Activated CD8-positive, alpha-beta memory T cell treated with anti-CD3 and anti-CD28 coated beads for 24 hours (primary cell): ENCODE measurements at places on chromosomes 1 and 21.

DNA sequence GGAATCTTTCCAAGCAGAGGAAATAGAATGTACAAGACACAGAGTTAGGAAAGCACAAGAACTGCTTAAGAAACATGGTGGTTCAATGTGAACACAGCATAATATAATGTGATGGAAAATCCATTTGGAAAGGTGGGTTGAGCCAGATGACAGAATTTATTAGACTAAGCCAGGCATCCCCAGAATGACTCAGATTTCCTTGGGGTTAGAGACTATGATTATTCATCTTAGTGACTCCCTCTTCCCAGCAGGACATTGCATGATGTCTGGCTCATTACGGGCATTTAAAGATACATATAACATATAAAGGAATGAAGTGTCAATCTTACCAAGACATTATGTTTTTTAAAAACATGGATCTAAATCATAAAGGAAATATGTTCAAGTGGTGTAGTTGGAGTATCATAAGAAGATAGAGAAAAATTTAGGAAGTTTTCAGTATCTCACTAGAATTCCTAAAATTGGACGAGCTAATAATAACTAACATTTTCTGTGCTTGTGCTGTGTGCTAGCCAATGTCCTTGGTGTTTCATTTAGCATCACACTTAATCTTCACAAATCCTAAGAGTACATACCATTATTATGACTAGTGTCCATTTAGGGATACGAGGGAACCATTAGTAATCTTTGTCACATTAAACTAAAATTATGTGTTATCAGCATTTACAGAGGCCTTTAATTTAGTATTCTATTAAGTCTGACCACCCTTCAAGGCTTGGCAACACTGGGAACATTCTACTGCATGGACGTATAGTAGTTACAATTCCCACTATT, 41.0 kb upstream of the ST6GALNAC5 start:
- no peak for DNase-seq

- no peak for DNase-seq
Observed at GRCh38 chr1:238346340-238346739, 455.6 kb upstream of the ZP4 start.

DNA sequence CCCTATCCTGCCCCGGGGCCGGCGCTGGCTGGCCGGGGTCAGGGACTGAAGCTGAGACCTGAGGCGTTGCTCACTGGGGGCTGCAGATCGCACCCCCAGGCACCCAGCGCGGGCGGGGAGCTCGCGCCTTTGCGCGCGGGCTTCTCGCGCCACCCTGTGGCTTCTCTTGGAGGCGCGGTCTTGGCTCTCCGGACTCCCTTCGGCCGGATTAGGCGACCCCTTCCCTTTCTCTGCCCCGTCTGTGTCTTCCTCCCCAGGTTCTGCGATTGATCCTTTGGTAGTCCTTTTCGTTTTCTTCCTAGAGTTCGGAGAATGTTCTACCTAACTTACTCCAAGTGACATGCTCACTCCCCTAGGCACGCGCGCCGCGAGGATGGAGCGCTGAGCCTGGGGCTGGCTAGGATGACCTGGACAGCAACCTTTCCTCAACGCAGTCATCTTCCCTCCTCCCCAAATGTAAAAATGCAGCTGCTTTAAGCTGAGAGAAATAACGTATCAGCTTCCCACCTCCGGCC, 495 bp upstream of the NTRK1 start:
- peak; percentile 87 for DNase-seq

DNA sequence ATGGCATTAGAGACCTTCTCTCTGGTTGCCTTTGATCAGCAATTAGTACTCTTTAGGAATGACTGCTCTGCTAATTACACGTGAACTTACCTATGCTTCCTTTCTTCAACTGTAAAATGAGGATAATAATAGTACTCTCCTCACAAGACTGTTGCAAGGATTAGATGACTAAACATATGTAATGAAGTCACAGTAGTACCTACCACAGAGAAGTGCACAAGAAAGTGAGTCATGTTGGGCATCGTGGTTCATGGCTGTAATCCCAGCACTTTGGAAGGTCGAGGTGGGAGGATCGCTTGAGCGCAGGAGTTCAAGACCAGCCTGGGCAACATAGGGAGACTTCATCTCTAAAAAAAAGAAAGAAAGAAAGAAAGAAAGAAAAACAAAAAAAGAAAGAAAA, 68.1 kb upstream of the AK4 start:
- no peak for DNase-seq

DNA sequence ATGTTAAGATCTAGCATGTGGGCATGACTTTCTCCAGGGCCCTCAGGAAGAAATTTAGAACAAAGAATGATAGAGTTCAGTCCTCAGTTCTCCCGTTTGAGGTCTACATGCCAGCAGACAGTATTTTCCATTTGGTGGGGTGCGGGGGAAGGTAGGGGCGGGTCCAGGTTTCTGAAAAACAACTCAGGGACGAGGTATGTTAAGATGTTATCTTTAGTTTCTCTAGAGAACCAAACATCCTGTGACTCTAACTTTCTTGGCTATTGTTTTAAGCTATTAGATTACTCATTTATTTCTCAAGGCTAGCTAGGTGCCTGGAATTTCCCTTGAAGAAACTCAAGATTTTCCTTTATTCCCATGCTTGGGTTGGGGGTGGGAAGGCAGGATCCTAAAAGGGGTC, 42.3 kb upstream of the SYT14 start:
- no peak for DNase-seq

DNA sequence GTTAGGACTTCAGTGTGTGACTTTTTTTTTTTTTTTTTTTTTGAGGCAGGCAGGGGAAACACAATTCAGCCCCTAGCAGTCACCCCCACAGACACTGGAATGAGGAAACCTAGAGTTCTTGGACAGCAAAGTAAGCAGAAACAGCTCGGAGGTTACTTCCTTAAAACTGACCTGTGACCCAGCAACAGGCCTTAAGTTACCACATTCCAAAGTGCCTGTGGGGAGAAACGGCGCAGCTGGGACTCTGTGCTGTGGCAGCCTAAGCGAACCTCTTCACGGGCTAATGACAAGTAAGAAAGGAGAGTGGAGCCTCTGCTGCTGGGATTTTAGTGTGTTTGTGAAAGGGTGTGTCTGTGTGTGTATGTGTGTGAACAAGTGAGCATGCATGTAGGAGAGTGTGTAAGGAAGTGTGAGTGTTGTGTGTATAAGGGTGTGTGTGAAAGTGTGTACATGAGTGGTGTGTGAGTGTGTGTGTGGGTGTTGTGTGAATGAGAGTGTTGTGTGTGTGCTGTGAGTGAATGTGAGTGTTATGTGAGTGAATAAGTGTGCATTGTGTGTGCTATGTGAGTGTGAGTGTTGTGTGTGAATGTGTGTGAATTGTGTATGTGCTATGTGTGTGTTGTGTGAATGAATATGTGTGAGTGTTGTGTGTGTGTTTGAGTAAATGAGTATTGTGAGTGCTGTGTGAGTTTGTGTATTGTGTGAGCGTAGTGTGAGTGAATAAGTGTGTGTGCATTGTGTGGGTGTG, 180.8 kb downstream of the BRINP2 start:
- no peak for DNase-seq

DNA sequence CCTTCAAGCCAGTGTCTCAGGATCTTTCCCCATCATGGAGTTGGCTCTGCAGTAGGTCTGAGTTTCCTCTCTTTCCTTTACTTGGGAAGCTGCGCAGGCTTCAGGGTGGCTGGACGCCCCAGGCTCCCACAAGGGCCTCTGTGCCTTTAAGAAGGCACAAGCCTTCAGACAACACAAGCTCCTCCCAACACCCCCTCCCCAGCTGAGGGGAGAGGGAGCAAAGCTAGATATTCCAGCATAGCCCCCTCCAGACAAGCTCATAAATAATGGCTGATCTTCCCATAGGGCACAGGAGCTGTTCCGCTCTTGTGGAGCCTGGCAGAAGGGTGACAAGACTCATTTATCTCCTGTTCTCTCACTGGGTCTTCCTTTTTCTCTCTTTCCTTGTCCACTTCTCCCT, 27.9 kb upstream of the ATP2B4 start:
- no peak for DNase-seq

DNA sequence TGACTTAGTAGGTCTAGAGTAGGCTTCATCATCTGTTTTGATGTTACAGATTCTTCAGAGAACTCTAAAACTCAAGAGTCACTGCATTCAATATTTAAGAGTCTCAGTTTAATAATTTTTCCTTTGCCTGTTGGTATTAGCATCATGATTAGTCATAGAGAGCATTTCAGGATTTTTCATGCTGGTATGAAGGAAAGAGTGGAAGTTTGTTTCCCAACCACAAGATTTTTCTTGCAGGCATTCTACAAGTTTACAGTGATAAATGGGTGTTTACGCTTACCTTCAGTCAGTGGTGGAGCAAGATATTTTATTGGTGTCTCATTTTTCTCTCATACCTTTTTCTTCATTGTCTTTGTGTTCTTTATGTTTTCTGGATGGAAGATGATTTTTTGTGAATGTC, 58.4 kb upstream of the MYOCOS start:
- DNase-seq: no peak

DNA sequence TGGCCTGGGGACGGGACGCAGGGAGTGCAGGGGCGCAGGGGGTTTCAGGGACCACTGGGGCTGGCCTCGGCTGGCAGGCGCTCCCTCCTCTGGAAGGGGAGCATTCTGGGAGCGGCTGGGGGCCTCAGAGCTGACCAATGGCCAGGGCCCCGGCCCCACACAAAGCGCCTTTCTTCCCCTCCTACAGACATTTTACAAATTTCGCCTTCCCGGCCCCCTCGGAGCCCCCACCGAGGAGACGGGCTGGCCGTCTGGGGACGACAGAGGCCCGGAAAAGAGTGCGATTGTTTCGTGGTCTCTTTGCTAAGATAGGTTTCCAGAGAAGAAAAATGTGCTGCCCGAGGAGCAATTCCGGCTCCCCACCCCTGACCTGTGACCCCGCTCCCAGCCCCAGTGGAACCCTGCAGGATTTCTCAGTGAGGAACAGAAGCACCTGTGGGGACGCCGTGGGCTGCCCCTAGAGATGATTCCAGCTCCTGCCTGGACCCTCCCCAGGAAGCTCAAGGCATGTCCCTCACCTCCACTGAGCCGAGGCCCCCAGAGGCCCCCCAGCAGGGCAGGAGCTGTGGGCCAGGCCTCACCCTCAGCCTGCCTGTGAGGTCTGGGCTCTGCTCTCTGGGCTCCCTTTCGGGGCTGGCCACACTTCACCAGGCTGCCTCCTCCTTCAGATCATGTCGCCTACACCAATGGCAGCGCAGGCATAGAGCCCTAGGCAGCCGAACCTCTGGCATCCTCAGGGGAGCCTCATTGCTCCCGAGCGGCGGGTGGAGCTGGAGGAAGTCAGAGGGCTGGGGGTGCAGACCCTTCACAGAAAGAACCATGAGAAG, 15.0 kb upstream of the PLEKHG5 start:
- no peak for DNase-seq

DNA sequence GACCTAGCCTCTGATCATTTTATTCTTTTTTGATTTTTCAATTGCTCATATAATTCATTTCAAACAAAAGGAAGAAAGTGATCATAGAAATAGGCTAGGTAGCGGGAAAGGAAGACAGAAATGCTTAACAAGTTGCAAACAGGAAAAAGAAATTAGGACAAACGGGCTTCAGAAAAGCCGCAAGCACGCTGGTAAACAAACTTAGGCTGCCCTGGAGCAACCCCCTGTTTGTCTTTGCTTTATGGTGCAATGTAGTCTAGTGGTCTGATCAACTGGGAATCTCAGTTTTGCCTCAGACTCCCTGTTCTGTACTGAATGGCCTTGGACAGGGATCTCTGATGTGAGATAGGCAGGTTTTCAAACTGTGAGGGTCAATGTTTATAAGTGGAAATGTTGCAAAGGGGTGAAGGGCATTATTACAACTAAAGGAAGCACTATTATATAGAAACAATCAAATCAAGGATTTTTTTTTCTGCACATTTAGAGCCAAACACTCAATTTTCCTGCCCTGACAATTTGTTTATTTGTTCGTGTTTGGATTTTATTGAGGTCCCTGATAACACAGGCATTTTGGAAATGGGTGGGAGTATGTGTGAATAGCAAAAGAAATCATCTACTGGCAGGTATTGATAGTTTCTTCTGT, 146.8 kb upstream of the NRIP1 start:
- DNase-seq: no peak

DNA sequence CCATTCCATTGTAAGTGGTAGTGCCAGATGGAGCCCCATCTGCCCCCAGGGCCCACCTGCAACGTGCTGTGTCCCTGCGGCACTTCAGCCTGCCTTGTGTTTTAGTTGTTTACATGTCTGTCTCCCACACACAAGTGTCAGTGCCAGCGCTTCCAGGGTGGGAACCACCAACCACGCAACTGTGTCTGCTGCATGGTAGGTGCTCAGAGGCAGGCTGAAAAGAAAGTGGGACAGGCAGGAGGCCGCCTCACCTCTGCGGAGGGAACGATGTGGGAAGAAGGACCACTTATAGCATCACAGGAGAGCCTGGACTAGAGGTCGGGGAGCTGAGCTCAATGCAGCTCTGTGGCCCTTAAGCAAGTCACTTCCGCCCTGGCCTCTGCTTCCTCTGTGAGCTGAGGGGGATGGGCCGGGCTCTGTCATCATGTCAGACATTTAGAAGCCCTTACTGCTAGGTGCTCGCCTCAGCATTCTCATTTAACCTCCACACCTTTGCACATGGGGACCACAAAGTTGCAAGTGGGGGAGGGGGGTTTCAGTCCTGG, 17.9 kb downstream of the SLC9A1 start:
- DNase-seq: peak; percentile 90

- no peak for DNase-seq
Observed at GRCh38 chr1:42847111-42847595, 740 bp downstream of the ZNF691 start.

- no peak for DNase-seq
Observed at GRCh38 chr1:152699746-152700145, 1.6 kb downstream of the LCE2A start.

DNA sequence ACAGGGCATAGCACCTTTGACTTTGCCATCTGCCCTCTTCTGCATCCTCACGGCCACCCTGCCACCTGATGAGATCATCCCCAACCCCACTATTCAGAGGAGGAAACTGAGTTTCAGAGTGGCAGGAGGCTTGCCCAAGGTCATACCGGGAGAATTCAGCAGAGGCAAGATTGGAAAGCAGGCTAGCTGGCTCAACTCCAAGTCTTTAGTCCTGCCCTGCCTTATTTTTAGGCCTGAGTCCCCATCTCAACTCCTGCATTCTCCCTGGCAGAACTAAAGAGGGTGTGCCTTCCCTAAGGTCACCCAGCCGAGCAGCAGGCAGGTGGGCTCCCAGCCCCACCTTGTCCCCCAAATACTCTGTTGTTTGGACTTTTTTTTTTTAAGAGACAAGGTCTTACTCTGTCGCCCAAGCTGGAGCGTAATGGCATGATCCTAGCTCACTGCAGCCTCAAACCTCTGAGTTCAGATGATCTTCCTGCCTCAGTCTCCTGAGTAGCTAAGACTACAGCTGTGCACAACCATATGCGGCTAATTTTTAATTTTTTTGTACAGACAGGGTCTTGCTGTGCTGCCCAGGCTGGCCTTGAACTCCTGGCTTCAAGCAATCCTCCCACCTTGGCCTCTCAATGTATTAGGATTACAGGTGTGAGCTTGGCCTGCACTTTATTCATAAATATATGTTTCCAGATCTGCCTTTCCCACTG, 13.8 kb upstream of the FGR start:
- DNase-seq: no peak

GRCh38 chr1:241114699-241115233, 242.2 kb downstream of the RGS7 start:
- no peak for DNase-seq
